ENCODE measurements at places on chromosomes 5 and 9.

GRCh38 chr5:58012102-58012501 is 447.8 kb downstream of the PLK2 start:
- DNase-seq: no peak

GRCh38 chr9:21974343-21974721 is 19.9 kb downstream of the CDKN2A start:
- DNase-seq: peak; percentile 64

DNA sequence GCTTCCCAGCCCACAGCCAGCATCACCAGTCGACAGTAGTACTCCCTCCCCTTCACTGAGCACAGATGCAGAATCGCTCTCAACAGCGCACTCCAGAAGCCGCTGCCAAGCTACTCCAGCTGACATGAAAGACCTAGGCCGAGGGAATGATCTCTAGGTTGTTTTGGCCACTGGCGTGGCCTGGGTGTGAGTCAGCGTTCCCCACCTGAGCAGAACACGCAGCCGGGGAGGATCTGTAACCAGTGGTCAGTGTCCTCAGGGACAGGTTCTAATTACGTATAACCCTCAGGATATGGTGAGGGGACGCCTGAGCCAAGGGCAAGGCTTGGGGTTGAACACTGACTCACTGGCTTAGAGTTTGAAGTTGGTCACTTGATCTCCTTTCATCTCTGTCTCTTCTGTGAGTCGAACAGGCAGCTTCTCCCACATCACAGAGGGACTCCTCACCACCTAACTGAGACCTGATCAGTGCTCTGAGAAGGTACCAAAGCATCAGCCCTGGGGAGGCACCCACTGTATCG is 76.9 kb upstream of the IL17B start:
- no peak for DNase-seq

GRCh38 chr9:129405089-129405826 is 215.6 kb downstream of the C9orf50 start:
- DNase-seq: no peak

DNA sequence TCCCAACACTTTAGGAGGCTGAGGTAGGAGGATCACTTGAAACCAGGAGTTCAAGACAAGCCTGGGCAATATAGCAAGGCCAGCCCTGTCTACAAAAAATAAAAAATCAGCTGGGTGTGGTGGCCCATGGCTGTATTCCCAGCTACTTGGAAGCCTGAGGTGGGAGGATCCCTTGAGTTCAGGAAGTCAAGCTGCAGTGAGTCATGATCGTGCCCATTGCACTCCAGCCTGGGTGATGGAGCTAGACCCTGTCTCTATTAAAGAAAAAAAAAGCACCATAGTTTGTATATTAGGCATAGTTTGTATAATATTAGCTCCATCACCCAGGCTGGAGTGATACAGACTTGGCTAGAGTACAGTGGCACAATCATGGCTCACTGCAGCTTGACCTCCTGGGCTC is 9.6 kb upstream of the NME5 start:
- no peak for DNase-seq

DNA sequence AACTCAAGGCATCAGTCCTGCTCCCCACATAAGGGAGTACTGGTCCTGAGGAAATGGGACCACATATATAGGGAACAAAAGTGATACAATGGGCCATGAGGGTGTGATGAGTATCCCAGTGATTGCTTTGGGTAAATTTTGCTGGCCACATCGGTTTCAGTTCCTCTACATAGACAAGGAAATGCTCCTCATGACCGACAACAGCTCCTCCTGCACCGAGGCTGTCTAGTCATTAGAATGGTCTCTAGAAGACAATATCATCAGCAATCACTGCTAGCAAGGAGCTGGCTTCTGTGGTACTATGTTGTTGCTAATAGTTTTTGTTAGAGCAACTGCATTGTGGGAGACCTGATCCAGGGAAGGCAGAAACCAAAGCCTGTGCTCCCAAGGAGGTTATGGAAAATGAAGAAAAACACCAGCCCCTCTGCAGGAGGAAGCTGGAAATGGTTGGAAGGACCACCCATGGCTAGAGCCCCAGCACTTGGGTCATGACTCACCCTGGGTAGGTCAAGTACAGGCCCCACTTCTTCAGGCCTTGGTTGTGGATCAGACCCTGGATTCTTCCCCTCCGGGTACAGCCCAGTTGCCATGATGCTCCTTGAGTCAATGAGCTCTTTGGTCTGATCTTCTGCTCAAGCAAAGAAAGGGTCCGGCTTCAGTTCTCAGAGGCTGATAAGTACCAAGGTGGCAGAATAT is 3.4 kb upstream of the CTSL start:
- DNase-seq: no peak

GRCh38 chr5:127031147-127031862 is 947 bp upstream of the MARCHF3 start:
- no peak for DNase-seq

GRCh38 chr9:129011761-129012181 is 16.4 kb downstream of the SH3GLB2 start:
- peak; percentile 46 for DNase-seq

DNA sequence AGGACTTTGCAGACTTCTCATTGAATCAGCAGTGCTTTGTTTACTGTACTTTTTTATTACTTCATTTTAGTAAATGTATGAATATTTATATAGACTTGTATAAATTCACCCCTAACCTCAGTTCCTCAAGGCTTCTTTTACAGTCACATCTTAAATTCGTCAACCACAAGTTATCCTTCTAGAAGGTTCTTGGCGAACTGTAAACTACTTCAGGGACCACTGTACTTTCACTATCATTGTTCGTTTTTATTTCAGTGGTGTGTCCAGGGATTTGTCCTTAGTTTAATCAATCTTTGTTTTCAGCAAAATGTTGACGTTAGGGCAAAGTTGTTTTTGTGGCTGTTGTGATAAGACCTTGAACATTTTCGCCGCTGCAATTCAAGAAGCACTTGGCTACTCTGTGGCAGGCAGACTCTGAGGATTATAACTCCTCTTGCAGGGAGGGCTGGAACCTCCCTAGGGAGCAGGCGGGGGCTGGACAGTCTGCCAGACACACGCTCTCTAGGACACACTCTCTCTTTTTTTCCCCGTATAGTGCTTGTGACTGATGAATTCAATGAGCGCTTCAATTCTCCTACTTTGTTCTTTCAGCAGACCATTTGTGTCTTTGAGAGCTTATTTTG is 252.8 kb downstream of the FBXL7 start:
- DNase-seq: peak; percentile 39

GRCh38 chr9:38394416-38394815 is 1.9 kb downstream of the ALDH1B1 start:
- DNase-seq: no peak

DNA sequence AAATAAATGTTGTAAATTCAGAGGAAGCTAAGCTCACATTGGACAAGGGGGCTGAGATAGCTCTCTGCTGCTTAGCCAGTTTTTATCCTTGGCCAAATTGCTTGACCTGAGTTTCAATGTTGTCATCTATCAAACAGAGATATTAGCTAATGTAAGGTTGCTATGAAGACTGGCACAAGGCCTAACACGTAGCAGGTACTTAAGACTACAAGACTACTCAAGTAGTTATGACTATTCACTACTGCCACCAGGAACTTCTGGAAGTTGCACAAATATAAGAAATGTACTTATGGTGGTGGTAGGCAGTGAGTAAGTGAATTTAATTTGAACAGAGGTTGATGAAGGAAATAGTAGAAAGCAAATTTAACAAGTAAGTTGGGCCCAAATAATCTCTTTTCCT is 17.4 kb upstream of the FYB1 start:
- DNase-seq: no peak

DNA sequence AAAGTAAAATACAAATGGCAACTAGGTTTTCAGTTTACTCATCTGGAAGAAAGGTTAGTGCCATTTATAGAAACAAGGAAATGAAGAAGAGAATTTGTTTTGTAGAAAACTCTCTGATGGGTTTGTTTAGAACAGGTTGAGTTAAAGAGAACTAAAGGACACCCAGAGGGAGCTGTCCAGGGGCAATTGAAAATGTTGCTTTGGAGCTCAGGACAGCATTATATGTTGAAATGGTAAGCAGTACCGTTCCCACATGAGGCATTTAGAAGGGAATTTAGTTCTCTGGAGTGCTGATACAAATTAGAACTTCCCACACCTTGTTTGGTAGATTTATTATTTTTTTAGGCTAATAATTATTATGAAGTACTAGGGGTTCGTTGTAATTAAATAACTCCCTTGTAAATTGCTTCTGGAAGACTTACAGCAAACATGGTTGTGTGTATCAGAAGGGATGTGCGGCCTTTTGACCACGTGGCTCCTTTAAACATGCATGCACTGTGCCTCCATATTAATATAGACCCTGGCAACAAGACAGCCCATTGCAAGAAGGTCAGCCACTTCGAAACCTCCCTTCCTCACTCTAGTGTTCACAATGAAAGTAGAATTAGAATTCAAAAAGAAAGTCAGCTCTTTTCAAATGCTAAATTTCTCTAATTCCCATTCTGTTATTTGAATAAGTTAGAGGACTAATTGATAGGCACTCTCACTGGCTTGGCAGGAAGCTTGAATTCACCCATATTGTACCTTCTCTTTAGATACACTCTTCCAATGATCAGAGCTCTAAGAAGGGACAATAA is 71.7 kb downstream of the ZNF462 start:
- DNase-seq: no peak

DNA sequence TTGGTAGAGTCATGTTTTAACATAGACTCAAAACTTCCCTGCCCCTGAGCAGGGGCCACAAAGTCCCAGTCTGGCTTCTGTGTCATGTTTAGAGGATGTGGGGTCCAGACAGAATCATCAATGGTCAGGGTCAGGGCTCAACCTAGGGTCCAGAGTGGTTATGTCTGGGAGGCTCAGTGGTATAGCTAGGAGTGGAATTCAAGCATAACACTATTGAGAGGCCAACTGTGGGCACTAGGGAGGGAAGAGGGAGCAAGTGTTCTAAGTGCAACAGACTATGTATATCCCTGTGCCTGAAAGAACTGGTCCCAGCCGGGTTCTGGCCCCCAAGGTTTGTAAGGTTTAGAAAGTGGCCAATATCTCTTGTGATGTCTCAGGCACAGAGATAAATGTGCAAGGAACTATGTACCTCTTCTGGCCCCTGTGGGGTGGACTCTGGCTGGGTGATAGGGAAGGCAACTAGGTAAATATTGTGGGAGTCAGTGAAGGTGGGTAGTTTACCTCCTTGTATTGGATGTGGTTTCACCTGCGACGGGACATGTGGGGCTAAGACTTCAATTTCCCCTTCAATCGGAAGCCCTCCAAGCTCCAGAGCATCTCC is 14.0 kb downstream of the MYORG start:
- no peak for DNase-seq

GRCh38 chr5:154209591-154210081 is 19.1 kb downstream of the GALNT10 start:
- no peak for DNase-seq

- DNase-seq: peak; percentile 42
Observed at GRCh38 chr9:116800885-116801284, 113.8 kb downstream of the TRIM32 start.

DNA sequence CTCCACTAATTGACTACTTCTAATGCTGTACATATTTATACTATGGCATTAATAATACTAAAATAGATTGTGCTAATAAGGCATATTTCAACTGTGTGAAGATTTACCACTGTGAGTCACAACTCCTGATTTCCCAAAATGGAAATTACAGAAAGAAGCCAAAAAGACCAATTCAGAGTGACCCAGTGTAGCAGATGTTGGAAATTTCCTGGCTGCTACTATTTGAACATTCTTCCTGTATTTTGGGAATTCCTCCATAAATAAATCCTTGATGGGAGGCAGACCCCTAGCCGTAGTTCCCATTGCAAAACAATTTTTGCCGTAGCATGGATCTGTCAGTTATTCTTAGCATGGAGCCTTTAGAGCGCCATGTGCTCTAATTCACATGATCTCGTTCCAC is 11.4 kb upstream of the PRUNE2 start:
- no peak for DNase-seq

GRCh38 chr5:119270121-119270565 is 85.7 kb upstream of the TNFAIP8 start:
- DNase-seq: no peak

DNA sequence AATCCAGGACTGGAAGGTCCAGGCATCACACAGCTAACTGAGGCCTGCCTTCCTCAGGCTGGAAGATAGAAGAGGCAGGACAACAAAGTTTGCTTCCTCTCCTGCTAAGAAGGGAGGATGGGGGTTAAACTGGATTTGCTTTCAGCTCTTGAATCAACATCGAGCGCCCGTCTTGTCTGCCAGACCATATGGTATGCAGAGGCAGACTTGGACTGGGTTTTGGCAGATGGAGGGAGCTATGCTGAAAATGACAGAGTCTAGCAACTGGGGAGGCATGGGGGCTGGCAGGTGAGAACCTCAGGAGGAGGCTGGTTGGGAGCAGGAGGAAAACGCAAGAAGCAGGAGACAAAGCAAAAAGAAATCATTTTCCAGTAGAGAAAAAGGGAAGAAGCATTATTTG is 289.5 kb upstream of the IL12B start:
- DNase-seq: no peak

DNA sequence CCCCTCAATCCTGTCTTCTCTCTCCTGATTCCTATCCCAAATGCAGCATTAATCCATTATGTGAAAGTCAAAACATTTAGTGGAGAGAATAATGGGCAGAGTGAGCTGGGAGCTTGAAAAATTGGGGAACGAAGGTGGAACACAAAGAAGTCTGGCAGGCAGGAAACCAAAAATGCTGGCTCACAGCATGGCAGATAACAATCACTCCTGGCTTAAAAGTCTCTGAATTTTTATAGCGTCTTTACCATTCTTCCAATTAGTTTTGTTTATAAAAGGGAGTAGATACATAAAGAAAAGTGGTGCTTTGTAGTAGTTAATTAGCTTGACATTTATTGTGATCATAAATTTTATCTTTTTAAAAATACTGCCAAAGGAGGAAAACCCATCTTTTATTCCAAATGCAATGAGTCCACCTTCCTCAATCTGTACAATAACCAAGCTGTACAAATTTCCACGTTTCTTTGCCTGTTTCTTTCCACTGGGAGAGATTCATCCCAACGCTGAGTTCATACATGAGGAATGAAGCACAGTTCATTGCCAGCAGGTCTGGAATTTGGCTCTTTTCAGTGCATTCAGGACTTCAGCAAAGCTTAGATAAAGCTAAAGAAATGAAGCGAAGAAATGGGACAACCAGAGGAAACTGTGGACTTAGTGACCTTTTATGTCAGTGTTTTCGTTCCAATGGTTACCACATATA is 174.7 kb downstream of the HMHB1 start:
- DNase-seq: peak; percentile 27

DNA sequence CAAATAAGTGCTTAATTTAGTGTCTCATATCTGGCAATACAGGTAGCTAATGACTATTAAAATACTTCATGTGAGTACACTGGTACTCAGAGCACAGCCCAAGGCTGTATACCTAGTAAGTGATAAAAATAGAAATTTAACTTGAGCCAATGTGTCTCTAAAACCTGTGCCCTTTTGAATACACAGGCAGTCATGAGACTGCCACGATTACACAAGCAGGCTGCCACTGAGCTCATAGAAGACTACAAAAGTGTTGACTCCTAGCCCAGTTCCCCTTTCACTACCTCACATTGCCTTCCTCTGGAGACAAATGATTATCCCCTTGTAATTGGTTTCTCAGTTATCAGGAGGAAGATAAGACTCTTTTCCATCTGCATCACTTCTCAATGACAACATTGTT is 66.3 kb upstream of the PAPPA start:
- no peak for DNase-seq

- DNase-seq: no peak
Observed at GRCh38 chr9:101062686-101063085, 34.2 kb downstream of the PLPPR1 start.
